ENCODE measurements at places on chromosomes 4 and X.

DNA sequence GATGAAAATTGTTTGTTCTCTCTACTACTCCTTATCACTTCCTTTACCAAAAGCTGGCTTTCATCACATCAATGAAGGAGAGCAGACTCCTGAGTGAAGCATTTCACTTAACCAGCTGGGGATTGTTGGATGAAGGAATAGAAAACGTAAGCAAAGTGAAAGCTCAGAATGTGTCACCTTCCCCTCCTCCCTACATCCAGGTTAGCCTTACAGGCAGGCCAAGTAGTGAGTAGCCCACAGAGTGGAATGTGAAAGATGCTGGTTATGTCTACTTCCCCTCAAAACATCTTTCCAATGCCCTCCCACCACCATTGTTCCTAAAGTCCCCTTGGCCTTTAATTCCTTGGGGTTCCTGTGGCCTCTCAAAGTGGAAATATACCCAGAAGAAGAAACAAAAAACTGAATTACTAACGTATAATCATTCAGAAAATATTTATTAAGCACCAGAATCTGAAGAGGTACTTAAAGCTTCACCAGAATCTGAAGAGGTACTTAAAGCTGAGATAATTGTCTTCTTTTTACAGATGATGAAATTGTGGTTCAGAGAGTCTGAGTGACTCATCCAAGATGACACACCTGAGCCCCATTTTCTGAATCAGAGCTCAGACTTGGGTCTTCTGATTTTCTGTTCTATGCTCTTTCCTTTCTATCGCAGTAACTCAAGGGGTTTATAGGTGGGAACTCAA lies 6.5 kb downstream of the P2RY4 start:
- DNase-seq = no peak

DNA sequence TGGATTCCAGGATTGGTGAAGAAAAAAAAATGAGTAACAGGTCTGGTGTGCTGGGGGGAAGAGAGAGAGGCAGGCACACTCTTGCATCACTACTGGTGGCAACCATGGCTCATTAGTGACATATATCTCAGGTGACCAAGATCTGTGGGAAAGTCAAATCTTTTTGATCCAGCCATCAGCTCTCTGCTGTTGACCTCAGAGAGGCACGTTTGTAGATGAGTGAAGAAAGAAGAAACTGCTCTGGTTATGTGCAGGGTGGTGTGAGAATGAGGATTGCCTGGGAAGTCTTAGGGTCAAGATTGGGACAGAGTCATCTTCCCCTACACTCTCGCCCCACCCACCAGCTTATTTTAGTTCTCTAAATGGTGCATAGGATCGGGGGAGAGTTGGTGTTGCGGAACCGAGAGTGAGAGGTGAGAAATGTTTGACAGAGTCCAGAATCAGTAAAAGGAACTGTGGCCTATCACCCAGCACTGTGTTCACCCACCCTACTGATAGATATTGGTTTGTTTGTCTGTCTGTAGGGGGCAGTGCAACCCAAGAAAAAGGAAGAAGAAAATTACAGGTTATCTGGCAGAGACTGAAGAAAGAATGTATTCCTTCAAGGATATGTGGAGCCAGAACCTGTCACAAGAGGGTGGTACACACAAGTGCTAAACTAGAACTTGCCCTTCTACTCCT lies 21.9 kb downstream of the ARMCX6 start:
- DNase-seq = peak; percentile 37

DNA sequence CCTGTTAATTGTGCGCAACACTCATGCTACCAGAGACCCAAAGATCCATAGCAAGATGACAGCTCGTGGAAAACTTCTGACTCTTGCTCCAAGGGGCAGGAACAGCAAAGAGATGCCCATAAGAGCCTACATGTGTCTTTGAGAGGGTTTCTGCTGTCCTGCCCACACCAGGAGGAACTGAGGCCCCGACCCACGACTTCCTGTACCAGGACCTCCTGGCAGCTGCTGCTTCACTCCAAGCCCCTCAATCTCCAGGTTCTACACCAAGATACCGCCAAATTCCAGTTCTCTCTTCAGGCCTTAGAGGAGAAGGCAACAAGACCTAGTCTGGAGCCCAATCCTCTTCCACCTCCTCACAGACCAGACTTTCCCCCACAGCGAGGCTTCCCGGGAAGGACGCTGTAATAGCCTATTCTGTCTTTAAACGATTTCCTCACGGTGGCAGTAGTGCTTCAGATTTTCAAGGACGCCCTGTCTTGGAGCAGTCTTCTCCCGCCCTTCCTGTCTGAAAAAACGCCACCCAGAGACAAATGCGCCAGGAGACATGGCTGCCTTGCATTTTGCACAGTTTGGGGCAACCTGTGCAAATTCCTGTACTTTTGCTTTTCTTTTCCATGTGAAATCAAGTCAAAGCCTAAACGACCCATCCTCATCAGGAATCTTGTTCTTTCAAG lies 230.2 kb upstream of the STK26 start:
- peak; percentile 57 for DNase-seq

DNA sequence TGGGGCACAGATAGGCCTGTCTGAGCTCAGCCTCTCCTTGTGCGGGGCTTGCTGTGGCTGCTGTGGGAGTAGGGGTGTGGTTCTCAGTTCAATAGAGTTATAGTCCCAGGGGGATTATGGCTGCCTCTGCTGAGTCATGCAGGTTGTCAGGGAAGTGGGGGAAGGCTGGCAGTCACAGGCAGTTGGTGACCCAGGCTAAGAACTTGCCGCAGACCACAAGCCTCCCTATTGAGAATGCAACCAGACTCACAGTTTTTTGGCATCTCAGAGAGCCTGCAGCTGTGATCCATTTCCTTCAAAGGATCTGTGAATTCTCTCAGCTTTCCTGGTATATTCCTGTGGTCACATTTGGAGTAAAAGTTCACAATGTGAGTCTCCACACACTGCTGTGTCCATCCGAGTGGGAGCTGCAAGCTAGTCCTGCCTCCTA lies 364.9 kb downstream of the ZNF674 start:
- DNase-seq = peak; percentile 93
